Activated naive CD4-positive, alpha-beta T cell treated with anti-CD3 and anti-CD28 coated beads for 36 hours (primary cell): ENCODE measurements at places on chromosomes 3 and 15.

- DNase-seq: no peak
Observed at GRCh38 chr3:172582712-172583111, 59.5 kb upstream of the TNFSF10 start.

- no peak for DNase-seq
Observed at GRCh38 chr3:99895703-99896441, 78.2 kb downstream of the CMSS1 start.

DNA sequence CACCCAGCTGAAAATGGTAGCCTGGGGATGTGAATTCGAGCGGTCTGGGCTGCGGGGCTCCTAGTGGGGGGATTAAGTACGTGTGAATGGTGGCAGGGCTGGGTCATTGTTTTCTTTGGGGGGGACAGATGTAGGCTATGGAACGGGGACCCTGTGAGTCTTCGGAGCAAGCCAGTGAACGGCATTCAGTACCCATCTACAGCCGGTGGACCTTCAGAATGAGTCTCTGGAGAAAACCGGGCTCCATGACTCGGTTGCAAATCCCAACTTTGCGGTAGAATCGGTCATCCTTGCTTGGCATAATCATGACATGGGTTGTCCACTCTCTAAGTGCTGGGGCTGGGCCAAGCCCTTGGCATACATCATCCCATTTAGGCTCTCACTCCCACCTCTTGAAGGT is 7.2 kb upstream of the EOMES start:
- DNase-seq: no peak

GRCh38 chr15:33801954-33802353 is 166.3 kb upstream of the CHRM5 start:
- no peak for DNase-seq

GRCh38 chr3:124615896-124616543 is 114.2 kb upstream of the UMPS start:
- no peak for DNase-seq

DNA sequence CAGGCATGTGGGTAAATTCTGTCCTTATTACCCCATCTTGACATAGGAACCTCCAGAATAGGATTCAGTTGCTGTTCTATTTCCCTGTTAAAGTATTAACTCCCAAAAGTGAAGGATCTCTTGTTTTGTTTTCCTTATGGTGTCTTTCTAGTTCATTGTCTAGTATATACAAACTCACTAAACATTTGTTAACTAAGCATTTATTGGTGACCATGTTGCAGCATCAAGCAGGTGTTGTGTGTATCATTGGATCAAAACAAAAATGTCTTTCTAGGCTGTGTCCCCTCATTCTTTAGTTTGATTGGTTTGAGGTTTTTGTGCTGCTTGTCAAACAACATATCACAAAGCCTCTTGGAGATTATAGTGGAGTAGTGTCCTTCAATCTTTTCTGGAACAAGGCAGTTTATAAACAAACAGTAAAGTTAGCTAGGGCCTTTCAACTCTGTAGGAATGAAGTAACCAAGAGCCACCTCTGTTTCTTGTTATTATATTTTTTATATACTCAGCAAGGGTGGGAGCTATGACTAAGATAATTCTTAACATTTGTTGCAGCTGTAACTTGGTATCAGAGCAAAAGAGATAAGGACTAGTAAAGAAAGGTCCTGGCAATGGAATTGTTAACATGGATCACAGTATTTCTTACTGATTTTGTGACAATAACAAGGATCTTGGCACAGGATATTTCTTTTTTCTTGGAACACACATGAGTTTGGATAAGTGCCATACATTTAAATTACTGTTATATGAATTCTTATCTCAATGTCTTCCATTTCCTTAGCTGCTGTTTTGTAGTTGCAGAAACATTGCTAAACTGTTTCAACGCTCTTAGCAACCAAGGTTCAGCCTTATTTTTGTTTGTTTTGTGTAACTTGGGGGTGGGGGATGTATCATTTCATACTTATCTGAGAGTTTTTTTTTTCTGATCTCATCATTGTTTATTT is 49.3 kb downstream of the TMOD3 start:
- no peak for DNase-seq
